ENCODE measurements at places on chromosomes 6 and 20.

DNA sequence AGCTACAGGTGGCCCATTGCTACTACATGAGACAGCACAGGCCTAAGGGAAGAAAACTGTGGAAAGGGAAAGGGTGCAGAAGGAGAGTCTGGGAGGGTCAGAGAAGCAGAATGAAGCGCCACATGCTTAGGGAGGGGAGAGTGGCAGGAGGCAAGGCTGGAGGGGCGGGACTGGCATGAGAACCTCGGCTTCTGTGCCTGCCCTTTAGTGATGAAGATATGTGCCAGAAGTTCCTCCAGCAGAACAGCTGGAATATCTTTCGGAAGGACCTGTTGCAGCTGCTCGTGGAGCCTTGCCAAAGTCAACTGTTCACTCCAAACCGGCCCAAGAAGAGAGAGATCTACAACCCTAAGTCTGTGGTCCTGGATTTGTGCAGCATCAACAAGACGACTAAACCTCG is 61.8 kb downstream of the CNBD2 start:
- no peaks in the 10 kb centered on the region for H3K27me3 ChIP-seq
- H3K4me1 ChIP-seq, result peaks cover 9% of the 10 kb centered on the region
- H3K4me3 ChIP-seq, result no peak overlapping the region
- H3K27ac ChIP-seq, result no peak overlapping the region

DNA sequence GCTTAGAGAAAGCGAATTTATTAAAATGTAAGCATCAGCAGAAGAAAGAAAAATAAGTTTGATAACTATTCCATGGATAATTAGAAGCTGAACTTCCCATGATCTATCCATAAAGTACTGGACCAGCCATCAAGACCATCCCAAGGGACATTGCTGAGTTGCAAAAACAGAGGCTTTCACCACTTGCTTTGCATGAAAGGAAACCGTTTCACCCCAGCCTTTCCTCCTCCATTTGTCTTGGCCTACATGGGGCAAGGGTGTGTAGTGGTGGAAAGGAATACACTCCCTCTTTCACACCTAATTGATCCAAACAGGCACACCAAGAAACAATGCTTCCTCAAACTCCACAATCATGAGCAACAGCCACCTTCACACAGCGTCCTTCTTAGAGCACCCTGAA is 10.4 kb downstream of the HIVEP2 start:
- DNase-seq, result no peak
- H3K4me3 ChIP-seq, result no peak overlapping the region
- no peaks in the 10 kb centered on the region for H3K36me3 ChIP-seq
- H3K4me1 ChIP-seq, result peaks cover 5% of the 10 kb centered on the region
- no peak overlapping the region for H3K27ac ChIP-seq

GRCh38 chr6:142635130-142635529 is 309.8 kb downstream of the HIVEP2 start:
- no peaks in the 10 kb centered on the region for H3K4me1 ChIP-seq
- H3K36me3 ChIP-seq, result no peaks in the 10 kb centered on the region
- H3K27me3 ChIP-seq, result no peaks in the 10 kb centered on the region
- no peak overlapping the region for H3K4me3 ChIP-seq

DNA sequence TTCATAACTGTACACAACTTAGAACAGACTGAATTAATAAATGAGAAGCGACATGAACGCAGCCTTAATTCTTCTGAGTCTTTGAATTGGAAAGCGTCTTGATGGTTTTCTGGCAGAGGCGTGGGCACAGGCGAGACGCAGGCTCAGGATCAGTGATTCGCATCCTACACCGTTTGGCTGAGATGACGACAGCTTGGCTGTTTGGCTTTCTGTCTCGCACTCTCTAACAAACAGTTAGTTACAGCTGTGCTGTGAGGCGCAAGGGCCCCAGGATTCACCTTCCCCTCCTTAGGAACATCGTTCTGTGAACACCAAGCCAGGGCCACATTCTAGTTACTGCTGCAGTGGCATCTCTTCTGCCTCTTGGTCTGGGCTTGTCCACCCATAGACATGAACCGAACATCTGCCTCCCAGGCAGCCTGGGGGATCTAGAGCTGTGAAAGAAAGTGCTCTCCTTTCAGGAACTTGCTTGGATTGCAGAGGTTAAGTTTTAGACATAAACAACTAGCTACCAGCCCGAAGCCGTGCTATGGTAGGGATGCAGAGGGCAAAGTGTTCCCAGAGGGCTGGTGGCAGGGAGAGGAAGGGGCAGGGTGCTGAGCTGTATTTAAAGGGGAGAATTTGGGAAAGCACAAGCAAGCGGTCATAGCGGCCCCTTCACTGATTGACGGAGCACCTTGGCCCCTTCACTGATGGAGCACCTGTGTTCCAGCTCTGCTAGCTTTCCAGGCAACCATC is 49.6 kb downstream of the TCP11 start:
- no peaks in the 10 kb centered on the region for H3K27me3 ChIP-seq
- DNase-seq, result no peak
- peaks cover 48% of the 10 kb centered on the region for H3K4me1 ChIP-seq
- peak overlapping the region; percentile 55 for H3K27ac ChIP-seq
- peaks cover 46% of the 10 kb centered on the region for H3K36me3 ChIP-seq

DNA sequence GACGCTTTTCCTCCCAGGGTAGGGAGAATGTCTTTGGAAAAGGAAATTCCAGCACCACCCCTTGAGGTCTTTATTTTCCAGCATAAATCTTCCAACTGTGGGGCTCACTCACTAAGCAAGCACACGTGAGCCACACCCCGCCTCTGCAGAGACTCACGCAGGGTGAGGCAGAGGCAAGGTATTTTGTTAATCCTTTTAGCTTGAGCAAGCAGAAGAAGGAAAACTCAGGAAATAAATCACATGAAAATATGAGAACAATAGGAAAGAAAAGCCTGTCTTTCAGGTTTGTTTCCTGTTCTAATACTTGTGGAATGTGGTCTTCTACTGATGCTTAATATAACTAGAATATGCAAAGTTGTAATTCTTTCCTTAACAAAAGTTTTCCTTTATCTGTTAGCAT is 4.1 kb upstream of the PHACTR2 start:
- H3K4me1 ChIP-seq, result peaks cover 28% of the 10 kb centered on the region
- no peak overlapping the region for H3K4me3 ChIP-seq
- peak overlapping the region; percentile 5 for H3K27ac ChIP-seq
- no peaks in the 10 kb centered on the region for H3K36me3 ChIP-seq
- no peak for DNase-seq

Data from upper lobe of right lung (tissue), 1 donor.